ENCODE measurements at places on chromosomes 12 and 14.

GRCh38 chr14:91501951-91502930 lies 7.9 kb downstream of the PPP4R3A start:
- DNase-seq, result no peak

DNA sequence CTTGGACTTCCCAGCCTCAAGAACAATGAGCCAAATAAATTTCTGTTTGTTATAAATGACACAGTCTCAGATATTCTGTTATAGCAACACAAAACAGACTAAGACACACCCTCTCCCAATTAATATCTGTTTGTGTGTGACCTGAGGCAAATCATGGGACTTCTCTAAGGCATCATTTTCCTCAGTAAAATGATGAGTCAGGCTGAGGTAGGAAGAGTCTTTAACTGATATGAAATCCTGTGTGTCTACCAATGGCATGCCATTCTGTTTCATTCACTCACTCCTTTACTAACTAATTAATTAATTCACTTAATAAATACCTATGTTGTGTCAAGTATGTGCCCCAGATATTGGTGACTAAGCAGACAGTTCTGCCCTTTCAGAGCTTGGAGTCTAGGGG lies 258.4 kb upstream of the CRY1 start:
- no peak for DNase-seq

GRCh38 chr12:116358893-116359761 lies 81.6 kb upstream of the MED13L start:
- DNase-seq, result peak; percentile 34

DNA sequence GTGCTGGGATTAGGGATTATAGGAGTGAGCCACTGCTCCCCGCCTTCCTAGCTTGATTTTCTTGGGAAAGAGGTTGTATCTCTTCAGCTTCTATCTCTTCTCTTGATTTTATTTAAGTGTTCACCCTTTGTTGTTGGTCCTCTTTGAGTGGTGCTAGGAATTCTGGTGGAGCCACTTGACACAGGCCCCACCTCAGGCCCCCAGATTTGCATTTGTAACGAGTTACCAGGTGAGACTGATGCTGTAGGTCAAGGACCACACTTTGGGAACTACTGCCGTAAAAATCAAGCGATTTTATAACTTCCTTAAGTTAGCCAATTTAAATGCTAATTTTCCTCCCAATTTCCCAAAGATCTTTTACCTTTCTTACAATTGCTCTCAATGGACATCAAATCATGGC lies 26.3 kb downstream of the SRGAP1 start:
- DNase-seq, result no peak

Measured in stimulated activated CD8-positive, alpha-beta memory T cell treated with anti-CD3 and anti-CD28 coated beads, Interleukin-2, amount 100 ng/mL, for 1 hour (primary cell).